ENCODE measurements at places on chromosomes 6 and 20. TPM values are rescaled to one million over a fixed set of nuclear protein-coding genes. Genes with fewer than 3 reads are reported as not detected.
A peak's percentile ranks its signal among the peaks of the same experiment; 100 is the strongest.

- H3K27me3 ChIP-seq = peaks cover 2% of the 10 kb centered on the region
- no peak for DNase-seq
- H3K27ac ChIP-seq = no peak overlapping the region
- H3K36me3 ChIP-seq = no peaks in the 10 kb centered on the region
- H3K4me3 ChIP-seq = no peak overlapping the region
- H3K4me1 ChIP-seq = no peaks in the 10 kb centered on the region
Observed at GRCh38 chr6:168712993-168713392, 272.0 kb downstream of the SMOC2 start.

GRCh38 chr20:31739550-31739977 lies 474 bp downstream of the TPX2 start:
- H3K36me3 ChIP-seq = no peaks in the 10 kb centered on the region
- peak overlapping the region; percentile 40 for H3K27ac ChIP-seq
- no peak for DNase-seq
- H3K4me3 ChIP-seq = peak overlapping the region; percentile 52
- peaks cover 6% of the 10 kb centered on the region for H3K4me1 ChIP-seq

GRCh38 chr6:2116496-2116895 lies 128.9 kb downstream of the GMDS start:
- no peak for DNase-seq
- no peak overlapping the region for H3K27ac ChIP-seq
- H3K4me3 ChIP-seq = no peak overlapping the region
- H3K4me1 ChIP-seq = no peaks in the 10 kb centered on the region

DNA sequence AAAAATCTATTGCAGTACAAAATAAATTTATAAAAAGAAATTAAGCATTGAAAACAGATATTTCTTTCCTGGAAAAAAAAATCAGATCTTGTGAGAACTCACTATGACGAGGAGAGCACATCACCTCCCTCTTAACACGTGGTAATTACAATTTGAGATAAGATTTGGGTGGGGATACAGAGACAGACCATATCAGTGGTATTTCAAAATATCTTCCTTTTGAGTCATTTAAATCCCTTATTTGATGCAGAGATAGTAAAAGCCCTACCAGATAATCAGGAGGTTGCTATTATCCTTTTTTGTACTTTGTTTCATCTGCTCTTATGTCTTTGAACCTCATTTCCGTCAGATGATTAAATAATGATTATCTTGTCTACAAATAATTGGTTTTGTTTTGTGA lies 800.4 kb downstream of the KIF16B start:
- H3K4me1 ChIP-seq = peaks cover 4% of the 10 kb centered on the region
- DNase-seq = no peak
- H3K36me3 ChIP-seq = no peaks in the 10 kb centered on the region
- no peaks in the 10 kb centered on the region for H3K27me3 ChIP-seq

Gene R3HDML
- not detected for polyA plus RNA-seq

DNA sequence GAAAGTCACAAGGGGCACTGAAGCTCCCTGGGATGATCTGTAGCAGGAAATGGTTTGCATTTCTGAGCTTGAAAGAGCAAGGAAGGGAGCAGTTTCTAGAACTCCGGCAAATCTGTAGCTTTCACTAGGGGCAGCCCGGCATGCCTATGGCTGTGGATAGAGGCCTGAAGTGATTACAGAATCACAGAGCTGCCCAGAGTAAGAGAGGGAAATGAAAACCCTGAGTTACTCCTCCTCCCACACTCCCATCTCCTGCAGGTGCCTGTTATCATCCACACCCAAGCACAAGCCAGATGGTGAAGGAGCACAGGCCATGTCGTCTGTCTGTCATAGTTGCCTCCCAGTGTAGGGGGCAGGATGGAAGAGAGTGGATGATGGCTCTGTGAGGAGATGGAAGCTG lies 37.1 kb downstream of the HLA-F start:
- no peaks in the 10 kb centered on the region for H3K4me1 ChIP-seq
- DNase-seq = no peak
- H3K36me3 ChIP-seq = no peaks in the 10 kb centered on the region
- no peaks in the 10 kb centered on the region for H3K27me3 ChIP-seq

- H3K4me3 ChIP-seq = no peak overlapping the region
- no peaks in the 10 kb centered on the region for H3K27me3 ChIP-seq
- H3K27ac ChIP-seq = peak overlapping the region; percentile 23
- H3K36me3 ChIP-seq = no peaks in the 10 kb centered on the region
- H3K4me1 ChIP-seq = peaks cover 37% of the 10 kb centered on the region
- DNase-seq = peak; percentile 51
Observed at GRCh38 chr6:14386668-14387067, 269.1 kb downstream of the CD83 start.

Gene SSR1
- polyA plus RNA-seq = 28.6 TPM

Gene PANK2
- polyA plus RNA-seq = 17.9 TPM

GRCh38 chr6:108407904-108408827 lies 113.3 kb downstream of the AFG1L start:
- no peak for DNase-seq
- H3K36me3 ChIP-seq = peaks cover 2% of the 10 kb centered on the region
- H3K4me1 ChIP-seq = no peaks in the 10 kb centered on the region

DNA sequence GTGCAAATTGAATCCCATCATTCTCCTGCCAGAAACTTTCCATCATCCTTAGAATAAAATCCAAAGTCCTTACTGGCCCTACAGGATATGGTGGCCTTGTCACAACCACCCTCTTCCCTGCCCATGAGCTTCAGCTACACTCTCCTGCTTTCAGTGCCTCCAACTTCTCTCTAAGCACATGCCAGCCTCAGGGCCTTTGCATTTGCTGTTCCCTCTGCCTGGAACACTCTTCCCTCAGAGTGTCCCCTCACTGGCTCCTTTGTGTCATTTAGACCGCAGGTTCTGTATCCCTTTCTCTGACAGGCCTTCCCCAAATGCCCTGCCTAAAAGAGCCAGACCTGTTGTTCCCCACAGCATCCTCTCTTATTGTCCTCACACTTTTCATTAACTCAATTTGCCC lies 18.2 kb downstream of the HCK start:
- H3K4me1 ChIP-seq = peaks cover 27% of the 10 kb centered on the region
- H3K36me3 ChIP-seq = peaks cover 31% of the 10 kb centered on the region
- peak overlapping the region; percentile 34 for H3K27ac ChIP-seq
- H3K27me3 ChIP-seq = no peaks in the 10 kb centered on the region

DNA sequence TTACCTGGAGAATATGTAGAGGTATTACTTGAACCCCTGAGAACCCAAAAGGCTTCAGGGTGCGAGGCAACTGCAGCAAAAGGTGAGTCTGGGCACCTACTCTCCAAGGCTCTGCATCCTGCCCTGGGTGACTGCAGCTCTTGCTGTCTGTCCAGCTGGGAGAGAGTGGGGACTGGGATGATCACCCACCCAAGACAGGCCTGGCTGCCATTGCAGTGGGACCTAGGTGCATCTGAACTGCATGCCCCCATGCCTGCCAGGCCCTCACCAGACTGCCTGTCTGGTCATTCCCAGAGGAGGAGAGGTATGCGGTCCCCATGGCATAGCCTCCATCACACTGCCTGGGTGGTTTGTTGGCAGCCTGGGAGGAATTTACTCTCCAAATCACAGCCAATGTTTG lies 563.9 kb downstream of the TFAP2A start:
- no peak for DNase-seq
- no peaks in the 10 kb centered on the region for H3K4me1 ChIP-seq
- H3K36me3 ChIP-seq = no peaks in the 10 kb centered on the region
- H3K4me3 ChIP-seq = no peak overlapping the region

DNA sequence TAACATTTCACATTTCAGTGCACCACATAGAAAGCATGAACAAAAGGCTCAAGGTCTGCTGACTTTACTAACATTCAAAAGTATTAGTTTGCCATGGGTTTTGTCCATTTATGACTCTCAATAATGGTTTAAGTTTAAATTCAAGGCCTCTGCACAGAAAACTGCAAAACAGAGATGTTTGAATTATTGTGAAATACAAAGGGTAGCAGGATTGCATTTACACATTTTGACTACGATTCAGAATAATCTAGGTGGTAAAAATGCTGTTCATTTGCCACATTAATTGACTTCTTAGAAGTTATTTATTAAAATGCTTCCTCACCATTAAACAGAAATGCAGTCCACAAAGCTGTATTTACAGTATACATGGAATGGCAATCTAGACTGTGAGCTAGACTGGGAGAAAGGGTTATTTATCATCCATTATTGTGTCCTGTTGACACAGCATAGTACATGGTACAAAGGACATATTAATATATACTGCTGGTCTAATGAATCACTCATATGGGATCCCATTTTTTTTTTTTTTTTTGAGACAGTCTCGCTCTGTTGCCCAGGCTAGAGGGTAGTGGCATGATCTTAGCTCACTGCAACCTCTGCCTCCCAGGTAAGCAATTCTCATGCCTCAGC lies 18.0 kb downstream of the USP49 start:
- H3K4me1 ChIP-seq = no peaks in the 10 kb centered on the region
- no peak overlapping the region for H3K27ac ChIP-seq
- H3K4me3 ChIP-seq = no peak overlapping the region
- no peak for DNase-seq

GRCh38 chr20:11469795-11470435 lies 447.8 kb upstream of the BTBD3 start:
- no peak for DNase-seq
- H3K4me3 ChIP-seq = no peak overlapping the region
- no peak overlapping the region for H3K27ac ChIP-seq

DNA sequence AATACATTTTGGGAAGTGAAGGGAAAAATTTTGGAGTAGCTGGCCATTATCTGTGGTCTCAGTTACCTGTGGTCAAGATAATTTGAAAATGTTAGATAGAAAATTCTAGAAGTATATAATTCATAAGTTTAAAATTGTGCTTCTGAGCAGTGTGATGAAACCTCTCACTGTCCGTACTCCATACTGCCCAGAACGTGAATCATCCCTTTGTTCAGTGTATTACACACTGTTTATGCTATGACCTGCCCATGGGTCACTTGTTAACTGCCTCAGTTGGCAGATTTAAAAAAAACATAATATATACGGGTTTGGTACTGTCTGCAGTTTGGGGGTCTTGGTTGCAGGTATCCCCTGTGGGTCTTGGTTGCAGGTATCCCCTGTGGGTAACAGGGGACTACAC lies 4.1 kb upstream of the CALHM5 start:
- no peak for DNase-seq
- H3K4me3 ChIP-seq = no peak overlapping the region
- H3K4me1 ChIP-seq = peaks cover 5% of the 10 kb centered on the region

DNA sequence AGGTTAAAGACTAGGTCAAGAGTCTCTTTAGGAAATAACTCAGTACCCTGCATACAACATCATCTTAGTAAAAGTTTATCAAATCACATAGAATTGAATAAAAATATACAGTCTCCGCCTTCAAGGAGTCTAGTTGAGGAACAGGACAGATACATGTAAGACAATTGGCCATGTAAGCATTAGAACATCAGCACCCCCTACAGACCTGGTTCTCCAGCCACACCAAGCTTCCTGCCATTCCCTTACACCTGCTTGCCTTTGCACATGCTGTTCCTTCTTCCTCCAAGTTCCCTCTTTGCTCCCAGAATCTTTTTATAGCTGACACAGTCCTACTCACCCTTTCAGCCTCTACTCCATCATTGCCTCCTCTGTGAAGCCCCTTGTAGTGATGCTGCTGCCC lies 187.8 kb upstream of the LRFN2 start:
- no peaks in the 10 kb centered on the region for H3K36me3 ChIP-seq
- no peak for DNase-seq
- no peak overlapping the region for H3K4me3 ChIP-seq
- H3K27me3 ChIP-seq = no peaks in the 10 kb centered on the region
- H3K4me1 ChIP-seq = no peaks in the 10 kb centered on the region

GRCh38 chr20:20955892-20956291 lies 150.3 kb downstream of the LINC00237 start:
- no peak overlapping the region for H3K4me3 ChIP-seq
- no peaks in the 10 kb centered on the region for H3K36me3 ChIP-seq
- no peaks in the 10 kb centered on the region for H3K27me3 ChIP-seq
- no peaks in the 10 kb centered on the region for H3K4me1 ChIP-seq
- H3K27ac ChIP-seq = no peak overlapping the region
- DNase-seq = no peak

- no peaks in the 10 kb centered on the region for H3K27me3 ChIP-seq
- peak overlapping the region; percentile 66 for H3K4me3 ChIP-seq
- no peak overlapping the region for H3K27ac ChIP-seq
- peak; percentile 66 for DNase-seq
Observed at GRCh38 chr6:2765896-2766766, 938 bp downstream of the WRNIP1 start.

Gene PRSS35
- polyA plus RNA-seq = not detected

DNA sequence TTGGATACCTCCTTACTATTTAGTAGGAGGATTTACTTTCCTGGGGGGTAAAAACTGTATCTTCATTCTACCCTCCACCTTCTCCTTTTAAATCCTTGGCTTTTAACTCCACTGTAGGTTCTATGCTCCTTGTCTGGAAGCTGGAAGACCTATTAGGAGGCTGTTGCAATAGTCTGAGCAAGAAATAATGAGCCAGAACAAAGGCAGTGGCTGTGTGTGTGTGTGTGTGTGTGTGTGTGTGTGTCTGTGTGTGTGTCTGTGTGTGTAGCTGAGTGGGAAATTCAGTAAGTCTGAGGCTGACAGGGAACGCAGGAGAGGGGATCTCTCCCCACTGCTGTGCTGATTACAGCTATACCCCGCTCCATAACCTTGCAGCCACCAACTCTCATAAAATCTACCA lies 35.8 kb downstream of the HTR1E start:
- H3K4me3 ChIP-seq = no peak overlapping the region
- no peaks in the 10 kb centered on the region for H3K36me3 ChIP-seq
- no peak for DNase-seq

- no peaks in the 10 kb centered on the region for H3K27me3 ChIP-seq
- DNase-seq = no peak
- no peak overlapping the region for H3K4me3 ChIP-seq
- no peaks in the 10 kb centered on the region for H3K36me3 ChIP-seq
- H3K27ac ChIP-seq = no peak overlapping the region
- H3K4me1 ChIP-seq = peaks cover 40% of the 10 kb centered on the region
Observed at GRCh38 chr6:166465671-166466087, 82.9 kb upstream of the MPC1 start.
